ENCODE measurements at places on chromosomes 16 and 17. TPM values are rescaled to one million over a fixed set of nuclear protein-coding genes. Genes with fewer than 3 reads are reported as not detected.

DNA sequence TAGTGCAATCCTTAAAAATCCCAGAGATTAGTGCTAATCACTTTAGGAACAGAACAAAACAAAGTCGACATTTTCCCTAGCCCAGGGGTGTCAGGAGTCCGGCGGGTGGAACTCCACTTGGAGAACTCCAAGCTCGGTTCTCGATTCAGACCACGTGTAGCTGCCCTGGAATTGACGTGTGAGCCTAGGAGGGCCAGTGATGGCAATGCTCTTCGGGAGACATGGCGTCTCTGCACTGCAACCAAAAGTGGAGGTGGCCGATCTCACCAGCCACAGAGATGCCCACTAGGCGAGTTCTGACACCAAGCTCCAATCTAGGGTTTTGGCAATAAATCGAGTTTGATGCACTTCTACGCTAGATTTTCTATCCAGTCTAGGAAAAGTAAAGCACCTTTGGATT, 17.6 kb downstream of the MAP1LC3B start:
- no peak for DNase-seq

GRCh38 chr17:57935833-57936807, 19.1 kb downstream of the CUEDC1 start:
- no peak for DNase-seq

DNA sequence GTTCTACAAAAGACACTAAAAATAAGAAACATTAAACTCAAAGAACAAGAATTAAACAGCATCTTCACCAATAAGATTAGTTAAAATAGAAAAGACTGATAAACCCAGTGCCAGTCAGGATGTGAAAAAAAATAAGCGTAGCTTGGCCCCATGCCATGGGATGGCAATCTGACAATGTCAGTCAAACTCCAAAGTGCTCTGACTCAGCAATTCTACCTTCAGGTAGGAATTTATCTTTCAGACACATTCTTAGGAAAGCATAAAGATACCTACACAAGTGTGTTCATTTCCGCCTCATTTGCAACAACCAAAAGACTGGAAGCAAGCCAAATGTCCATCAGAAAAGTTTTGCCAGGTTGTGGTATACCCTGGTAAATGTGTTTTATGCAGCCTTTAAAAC, 9.1 kb upstream of the MPO start:
- DNase-seq: no peak

DNA sequence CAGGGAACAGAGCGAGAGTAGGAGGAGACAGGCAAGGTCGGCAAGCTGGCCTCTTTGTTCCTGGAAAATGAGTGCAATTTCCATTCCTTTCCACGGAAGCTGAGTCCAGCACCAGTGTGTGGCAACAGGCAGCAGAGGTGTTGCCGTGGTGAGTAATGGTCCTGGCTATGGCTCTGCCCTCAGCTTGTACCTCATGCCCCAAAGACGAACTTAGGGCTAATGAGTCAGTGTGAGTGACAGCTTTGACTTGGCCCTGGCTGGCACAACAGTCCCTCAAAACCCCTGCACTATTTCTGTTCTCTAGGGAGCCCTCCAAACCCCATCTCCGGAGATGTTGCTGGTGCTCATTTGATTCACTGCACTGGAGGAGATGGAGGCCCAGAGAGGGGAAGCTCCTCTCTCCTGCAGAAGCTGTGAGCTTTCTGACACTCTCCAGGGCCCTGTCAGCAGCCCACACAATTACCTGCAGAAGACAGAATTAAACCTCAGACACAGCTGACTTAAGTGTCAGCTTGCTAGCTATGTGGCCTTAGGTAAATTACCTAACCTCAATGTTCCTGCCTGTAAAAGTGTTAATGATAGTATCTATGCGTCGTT, 129.9 kb downstream of the TMEM132E start:
- DNase-seq: no peak

- no peak for DNase-seq
These were observed 7.9 kb upstream of the SLFN14 start for GRCh38 chr17:35568561-35568960.

GRCh38 chr17:38867179-38867967, 2.5 kb upstream of the LASP1 start:
- peak; percentile 81 for DNase-seq

DNA sequence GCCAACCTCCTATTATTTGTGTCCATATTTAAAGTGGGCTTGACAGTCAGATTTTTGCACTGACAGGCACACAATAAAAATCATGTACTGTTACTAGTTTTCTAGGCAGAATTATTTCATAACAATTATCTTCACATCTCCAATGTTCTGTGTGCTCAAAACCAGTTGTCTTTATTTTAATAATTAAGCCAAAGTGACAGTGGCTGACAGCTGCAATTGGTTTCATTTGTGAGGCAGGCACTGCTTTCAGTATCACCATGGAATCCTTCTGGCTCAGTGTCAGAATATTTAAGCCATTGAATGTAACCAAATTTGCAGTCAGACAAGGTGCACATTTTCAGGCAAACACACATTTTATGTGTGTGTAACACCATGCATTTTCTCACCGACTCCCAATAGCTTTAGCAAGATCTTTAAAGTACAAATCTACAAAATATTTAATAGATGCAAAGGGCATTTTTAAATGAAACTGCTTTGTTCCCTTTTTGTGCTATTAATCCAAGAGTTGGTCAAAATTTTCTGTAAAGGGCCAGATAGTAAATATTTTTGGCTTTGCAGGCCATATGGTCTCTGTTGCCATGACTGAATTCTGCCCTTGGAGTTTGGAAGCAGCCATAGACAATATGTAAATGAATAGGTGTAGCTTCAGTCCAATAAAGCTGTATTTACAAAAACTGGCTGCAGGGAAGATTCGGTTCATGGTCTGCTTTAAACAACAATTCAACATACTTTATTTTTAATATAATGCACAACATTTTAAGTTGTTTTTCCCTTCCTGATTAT, 486.0 kb downstream of the KCNJ2 start:
- no peak for DNase-seq

DNA sequence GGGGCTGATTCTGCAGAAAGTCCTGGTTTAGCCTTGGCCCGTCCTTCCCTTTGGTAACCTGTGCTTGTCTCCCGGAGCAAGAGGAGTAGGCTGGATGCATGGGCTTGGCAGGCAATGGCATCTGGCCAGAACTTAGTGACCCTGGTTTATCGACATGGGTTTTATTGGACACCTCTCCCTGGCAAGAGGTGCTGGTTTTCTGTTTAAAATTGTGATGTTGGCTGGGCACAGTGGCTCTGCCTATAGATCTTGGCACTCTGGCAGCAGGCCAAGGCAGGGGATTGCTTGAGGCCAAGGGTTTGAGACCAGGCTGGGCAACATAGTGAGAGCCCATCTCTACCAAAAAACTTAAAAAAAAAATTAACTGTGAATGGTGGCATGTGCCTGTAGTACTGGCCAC, 31.2 kb downstream of the SLC12A3 start:
- DNase-seq: no peak

Gene SPATA32
- total RNA-seq: not detected

Gene NAGS
- 0.84 TPM for total RNA-seq
